Activated naive CD4-positive, alpha-beta T cell treated with anti-CD3 and anti-CD28 coated beads, Interleukin-2, amount 10 ng/mL, durations not matched to agents 5 hours and 36 hours (primary cell): ENCODE measurements at places on chromosomes 5 and 9. TPM values are rescaled to one million over a fixed set of nuclear protein-coding genes. Genes with fewer than 3 reads are reported as not detected.

PTPDC1 gene
- 4.3 TPM for total RNA-seq

FOCAD gene
- 27.5 TPM for total RNA-seq

SOX30 gene
- total RNA-seq: 0.12 TPM

PCDHB4 gene
- not detected for total RNA-seq

PDGFRB gene
- total RNA-seq: 4.5 TPM

GGTA1 gene
- not detected for total RNA-seq

FYB1 gene
- total RNA-seq: 318 TPM

NMUR2 gene
- not detected for total RNA-seq

DDX4 gene
- total RNA-seq: 0.23 TPM

PRR16 gene
- total RNA-seq: not detected

PLAC8L1 gene
- total RNA-seq: 0.39 TPM

DPP7 gene
- 276 TPM for total RNA-seq

CORO2A gene
- 8.6 TPM for total RNA-seq

TOPORS gene
- total RNA-seq: 13.9 TPM

LIX1 gene
- not detected for total RNA-seq

ABO gene
- total RNA-seq: 0.50 TPM

TMEM232 gene
- total RNA-seq: 0.43 TPM

AJM1 gene
- 5.6 TPM for total RNA-seq

ST8SIA4 gene
- 40.6 TPM for total RNA-seq

OCLN gene
- total RNA-seq: 2.9 TPM

CDKN2A gene
- total RNA-seq: 35.1 TPM

FBLL1 gene
- not detected for total RNA-seq

BTNL8 gene
- not detected for total RNA-seq

IFNA2 gene
- total RNA-seq: not detected
